ENCODE measurements at places on chromosomes 2 and 18. TPM values are rescaled to one million over a fixed set of nuclear protein-coding genes. Genes with fewer than 3 reads are reported as not detected.

- DNase-seq: no peak
Observed at GRCh38 chr18:13308369-13308768, 89.8 kb downstream of the LDLRAD4 start.

- no peak for DNase-seq
Observed at GRCh38 chr2:29207352-29208148, 92.3 kb downstream of the CLIP4 start.

ZFAND2B gene
- total RNA-seq: 39.9 TPM

DUSP11 gene
- 25.6 TPM for total RNA-seq

TXNDC2 gene
- total RNA-seq: 0.13 TPM

DNA sequence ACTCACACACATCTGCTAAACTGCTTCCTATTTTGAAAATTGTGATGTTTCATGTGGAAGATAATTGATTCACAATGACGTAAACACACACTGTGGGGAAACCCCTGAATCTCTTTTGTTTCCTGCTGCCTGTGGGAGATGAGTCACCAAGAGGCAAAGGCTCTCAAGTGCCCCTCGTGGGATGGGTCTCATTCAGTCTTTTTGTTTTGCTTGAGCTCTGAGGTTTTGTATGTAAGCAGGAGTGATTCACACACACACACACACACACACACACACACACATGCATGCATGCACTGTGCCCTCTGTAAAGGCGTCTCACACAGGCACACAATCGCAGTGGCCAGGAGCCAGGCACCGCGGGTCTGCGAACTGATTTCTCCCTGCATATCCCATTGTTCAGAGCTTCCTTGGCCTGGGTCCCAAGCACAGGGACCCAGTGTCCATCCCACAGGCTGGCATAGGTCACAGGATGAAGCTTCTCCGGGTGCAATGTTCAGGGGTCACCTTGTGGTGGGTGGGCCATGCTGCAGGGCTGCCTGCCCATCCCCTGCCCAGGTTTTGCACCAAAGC, 12.1 kb upstream of the ARHGEF4 start:
- no peak for DNase-seq

- no peak for DNase-seq
Observed at GRCh38 chr18:41406834-41407233, 548.2 kb upstream of the PIK3C3 start.

DNA sequence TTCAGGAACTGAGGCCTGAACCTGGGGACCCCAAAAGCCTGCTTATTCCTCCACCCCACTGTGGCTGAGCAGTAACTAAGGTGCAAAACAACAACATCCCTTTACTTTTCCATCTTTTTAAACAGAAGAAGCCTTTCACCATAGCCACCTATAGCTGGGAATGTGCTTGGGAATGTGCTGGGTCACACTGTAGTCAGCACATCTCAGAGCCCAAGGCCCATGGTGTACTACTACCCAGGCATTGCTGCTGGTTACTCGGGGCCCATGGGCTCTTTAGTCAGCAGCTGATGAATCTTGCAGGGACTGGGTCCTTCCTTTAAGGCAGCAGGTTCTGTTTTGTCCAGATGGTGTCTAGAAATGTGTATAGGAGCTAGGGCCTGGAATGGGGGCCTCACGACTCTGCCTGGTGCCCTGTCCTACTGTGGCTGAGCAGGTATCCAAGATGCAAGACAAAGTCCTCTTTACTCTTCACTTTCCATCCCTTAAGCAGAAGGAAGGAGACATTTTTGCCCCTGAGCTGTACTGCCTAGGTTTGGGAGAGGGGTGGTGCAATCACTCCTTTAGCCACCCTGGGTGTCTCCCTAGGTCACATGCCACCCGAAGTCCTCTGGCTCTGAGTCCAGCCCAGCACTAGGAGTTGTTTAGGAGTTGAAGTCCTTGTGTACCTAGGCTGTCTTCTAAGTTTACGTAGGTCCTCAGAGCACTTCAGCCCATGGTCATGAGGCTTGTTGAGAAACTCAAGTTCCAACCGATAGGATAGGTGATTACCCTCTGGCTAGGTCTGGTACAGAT, 70.1 kb downstream of the OXER1 start:
- DNase-seq: no peak

GRCh38 chr18:7914834-7915670, 347.9 kb downstream of the PTPRM start:
- DNase-seq: no peak

- DNase-seq: no peak
Observed at GRCh38 chr2:125634662-125635061, 1021.3 kb upstream of the GYPC start.

- no peak for DNase-seq
Observed at GRCh38 chr2:105756435-105756834, 11.7 kb downstream of the NCK2 start.

DNA sequence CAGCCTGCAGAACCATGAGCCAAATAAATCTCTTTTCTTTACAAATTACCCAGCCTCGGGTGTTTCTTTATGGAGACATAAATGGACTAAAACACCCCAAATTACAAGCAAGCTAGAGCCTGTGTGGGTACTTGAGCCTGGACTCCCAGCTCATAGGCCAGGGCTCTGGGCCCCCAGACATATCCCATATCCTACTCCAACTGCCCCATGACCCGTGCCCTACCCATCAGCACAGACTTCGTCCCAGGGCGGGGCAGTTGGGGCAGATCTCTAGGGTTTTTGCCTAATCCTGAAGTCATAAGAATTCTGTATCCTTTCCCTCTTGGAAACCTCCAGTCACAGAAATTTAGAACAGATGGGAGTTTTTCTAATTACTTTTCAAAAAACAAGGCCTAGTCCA, 90.7 kb downstream of the DDX1 start:
- DNase-seq: no peak

BCL11A gene
- total RNA-seq: 279 TPM

SPC25 gene
- 0.18 TPM for total RNA-seq

PSMA8 gene
- total RNA-seq: 0.89 TPM

DNA sequence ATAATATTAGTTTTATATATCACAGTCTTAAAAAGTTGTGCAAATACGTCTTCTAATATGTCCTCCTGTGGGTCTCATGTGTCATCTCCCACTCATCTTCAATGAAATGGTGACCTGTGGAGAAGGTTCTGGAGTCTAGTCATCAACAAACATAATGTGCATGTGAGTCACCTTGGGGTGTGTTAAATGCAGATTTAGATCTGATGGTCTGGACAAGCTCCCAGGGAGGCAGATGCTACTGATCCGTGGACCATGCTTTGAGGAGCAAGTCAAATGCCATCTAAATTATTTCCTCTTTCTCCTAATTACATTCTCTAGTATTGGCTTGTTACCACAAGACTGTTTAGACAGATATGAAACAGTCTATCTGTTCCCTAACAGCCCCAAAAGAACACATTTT, 210.9 kb downstream of the CD226 start:
- no peak for DNase-seq

- no peak for DNase-seq
Observed at GRCh38 chr2:29235411-29235810, 120.2 kb downstream of the CLIP4 start.

- DNase-seq: no peak
Observed at GRCh38 chr2:239113615-239114014, 265.7 kb downstream of the TWIST2 start.

MEP1B gene
- 0.09 TPM for total RNA-seq

LRRTM1 gene
- total RNA-seq: not detected

DNA sequence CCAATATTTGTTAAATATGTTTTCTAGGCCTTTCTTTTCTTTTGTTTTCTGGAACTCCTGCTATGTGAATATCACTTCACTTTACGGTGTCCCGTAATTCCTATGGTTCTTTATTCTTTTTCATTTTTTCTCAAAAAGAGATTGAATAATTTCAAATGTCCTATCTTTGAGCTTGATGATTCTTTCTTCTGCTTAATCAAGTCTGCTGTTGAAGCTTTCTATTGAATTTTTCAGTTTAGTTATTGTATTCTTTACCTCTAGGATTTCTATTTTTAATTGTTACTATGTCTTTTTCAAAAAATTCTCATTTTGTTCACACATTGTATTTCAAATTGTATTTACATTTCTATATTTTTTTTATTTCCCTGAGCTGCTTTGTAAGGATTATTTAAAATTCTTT, 45.5 kb upstream of the COL3A1 start:
- no peak for DNase-seq

- no peak for DNase-seq
Observed at GRCh38 chr2:11234309-11234708, 79.0 kb downstream of the SLC66A3 start.

- no peak for DNase-seq
Observed at GRCh38 chr2:126676221-126677175, 20.5 kb downstream of the GYPC start.

DNA sequence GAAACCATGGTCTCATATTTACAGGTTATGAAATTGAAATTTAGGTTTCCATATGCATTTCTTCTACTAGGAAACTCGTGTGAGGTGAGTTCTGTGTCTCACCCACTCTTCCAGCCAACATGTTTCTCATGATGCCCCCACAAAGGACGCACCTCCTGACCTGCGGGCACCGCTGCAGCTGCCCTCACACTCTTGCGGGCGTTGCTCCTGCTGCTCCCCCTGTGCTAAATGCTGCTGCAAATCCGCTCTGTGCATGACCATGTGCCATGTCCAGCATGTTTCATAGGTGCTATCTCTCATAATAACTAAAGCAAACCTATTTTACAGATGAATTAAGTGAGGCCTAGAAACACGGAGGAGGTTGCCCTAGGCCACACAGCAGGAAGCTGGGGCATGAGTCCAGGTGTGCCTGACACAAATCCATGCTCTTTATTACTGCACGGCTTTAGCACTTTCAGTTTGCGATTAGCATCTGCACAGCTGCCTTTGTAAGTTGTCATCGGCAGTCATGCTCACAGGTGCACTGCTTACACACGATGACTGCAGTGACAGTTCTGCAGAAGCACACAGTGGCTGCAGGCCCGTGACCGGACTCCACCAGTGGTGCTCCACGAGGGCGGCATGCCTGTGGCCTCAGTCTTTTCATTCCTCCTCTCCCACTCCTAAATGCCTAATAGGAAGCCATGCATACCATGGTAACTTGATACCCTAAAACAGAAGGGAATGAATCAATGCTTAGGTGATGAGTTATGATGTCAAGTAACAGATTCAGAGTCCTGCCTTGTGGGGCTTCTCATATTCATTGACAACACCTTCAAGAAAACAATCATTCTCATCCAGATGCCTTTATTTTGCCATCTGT, 14.9 kb upstream of the GALR1 start:
- DNase-seq: no peak

GRCh38 chr2:6564326-6564725, 301.4 kb downstream of the CMPK2 start:
- DNase-seq: no peak

- DNase-seq: no peak
Observed at GRCh38 chr2:99722476-99722875, 232.7 kb upstream of the REV1 start.

DNA sequence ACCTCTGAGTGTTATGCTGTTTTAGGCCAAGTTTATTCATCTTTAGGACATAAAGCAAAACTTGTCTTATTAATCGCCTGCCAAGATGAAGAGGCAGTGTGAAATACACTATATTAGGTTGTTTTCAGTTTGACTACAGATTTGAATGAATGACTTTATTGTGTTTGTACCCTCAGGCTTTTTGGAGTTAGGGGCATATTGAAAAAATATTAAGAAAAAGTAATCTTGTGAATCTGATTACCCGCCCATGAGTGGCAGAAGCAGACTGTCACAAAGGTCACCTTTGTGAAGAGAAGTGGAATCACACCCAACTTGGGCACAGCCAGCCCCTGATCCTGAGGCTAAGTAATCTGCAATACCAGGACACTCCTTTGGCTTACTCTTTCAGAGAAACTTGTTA, 382.5 kb downstream of the NYAP2 start:
- DNase-seq: no peak

DNA sequence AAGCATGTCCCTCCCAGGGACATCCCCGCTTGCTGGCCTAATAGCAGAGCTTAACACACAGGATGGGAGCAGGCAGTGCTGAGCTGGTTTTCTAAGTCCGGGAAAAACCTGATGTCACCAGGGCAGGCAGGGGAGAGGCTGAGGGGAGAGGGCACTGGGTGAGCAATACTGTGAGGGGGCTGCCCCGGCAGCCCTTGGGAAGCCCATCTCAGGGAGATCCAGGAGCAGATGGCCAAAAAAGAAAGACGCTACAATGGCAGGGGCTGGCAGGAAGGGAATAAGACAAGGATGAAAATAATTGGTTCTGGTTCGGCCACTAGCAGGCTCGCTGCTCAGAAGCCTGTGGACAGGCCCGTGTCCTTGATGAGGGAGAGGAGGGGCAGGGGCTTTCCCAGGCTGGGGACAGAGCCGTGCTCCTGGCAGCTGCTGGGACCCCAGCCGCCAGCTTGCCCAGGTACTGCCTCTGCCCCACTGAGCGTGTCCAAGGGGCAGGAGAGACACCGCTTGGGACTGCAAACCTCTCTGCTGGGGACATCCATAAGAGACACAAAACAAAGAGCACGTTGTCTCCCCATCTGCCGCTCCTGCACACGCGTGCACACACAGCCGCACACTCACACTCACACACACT, 30.2 kb downstream of the SMAD7 start:
- DNase-seq: no peak

DNA sequence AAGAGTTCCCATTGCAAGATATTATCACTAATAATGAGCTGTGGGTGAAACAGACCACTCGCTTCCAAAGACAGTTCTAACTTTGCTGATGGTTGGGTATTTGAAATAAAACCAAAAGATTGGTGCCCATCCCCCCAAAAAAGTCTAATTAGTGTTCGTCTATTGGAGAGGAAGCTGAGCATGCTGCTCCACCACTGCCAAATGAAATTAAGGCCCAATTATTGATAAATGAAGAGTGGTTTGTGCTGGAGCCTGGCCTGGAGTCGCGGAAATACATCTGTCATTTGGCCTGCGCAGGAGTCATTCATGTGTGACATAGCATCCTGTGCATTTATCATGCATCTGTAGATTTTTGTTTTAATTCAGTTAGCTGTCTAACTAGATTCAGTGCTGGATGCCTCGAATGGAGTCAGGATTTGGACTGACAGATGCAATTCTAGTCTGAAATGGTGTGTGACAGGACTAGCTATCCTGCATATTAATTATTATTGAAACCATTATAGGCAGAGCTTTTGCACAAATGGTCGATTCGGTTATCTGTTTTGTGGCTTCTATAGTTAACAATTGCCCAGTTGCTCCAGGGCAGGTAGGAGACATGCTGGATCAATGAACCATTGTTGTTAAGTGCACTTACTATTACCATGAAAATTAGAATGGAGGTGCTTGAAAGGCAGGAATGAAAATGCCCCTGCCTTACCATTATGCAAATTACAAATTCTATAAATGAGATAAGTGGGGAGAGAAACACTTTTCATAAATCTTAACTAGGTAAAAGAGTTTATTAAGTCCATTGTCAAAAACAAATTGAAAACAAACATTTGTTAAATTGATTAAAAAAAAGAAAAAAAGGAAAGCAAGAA, 450.4 kb upstream of the TCF4 start:
- DNase-seq: no peak

DSG2 gene
- total RNA-seq: not detected

GRCh38 chr2:177872286-177872685, 200.3 kb downstream of the PDE11A start:
- DNase-seq: no peak

L3MBTL4 gene
- total RNA-seq: 12.3 TPM

All from activated B cell treated with CpG ODN at 0.5 μM for 24 hours (primary cell).